ENCODE measurements at places on chromosomes 2 and 18. TPM values are rescaled to one million over a fixed set of nuclear protein-coding genes. Genes with fewer than 3 reads are reported as not detected.

PMAIP1 gene
- 11.3 TPM for total RNA-seq

ATP6V1B1 gene
- 0.39 TPM for total RNA-seq

CFAP65 gene
- 0.22 TPM for total RNA-seq

SCN7A gene
- total RNA-seq, result not detected

POU3F3 gene
- not detected for total RNA-seq

BOK gene
- 24.3 TPM for total RNA-seq

PGAP1 gene
- total RNA-seq, result 12.9 TPM

FEZ2 gene
- total RNA-seq, result 71.7 TPM

APLF gene
- total RNA-seq, result 11.4 TPM

TGFA gene
- total RNA-seq, result 0.91 TPM

STPG4 gene
- total RNA-seq, result 0.52 TPM

ZNF804A gene
- 0.11 TPM for total RNA-seq

TMEFF2 gene
- total RNA-seq, result not detected

IL1F10 gene
- total RNA-seq, result not detected

CLEC4F gene
- total RNA-seq, result not detected

ITGA6 gene
- total RNA-seq, result 10.2 TPM

BMP10 gene
- total RNA-seq, result not detected

ABHD1 gene
- total RNA-seq, result 0.22 TPM

SLC9A4 gene
- not detected for total RNA-seq

TFCP2L1 gene
- under 0.01 TPM for total RNA-seq

MFSD6 gene
- 8.9 TPM for total RNA-seq

SMAD7 gene
- 37.4 TPM for total RNA-seq

TWIST2 gene
- 9.2 TPM for total RNA-seq

ARHGEF33 gene
- total RNA-seq, result 1.2 TPM

TNFAIP6 gene
- total RNA-seq, result 572 TPM

LRP1B gene
- total RNA-seq, result 0.13 TPM

ANKMY1 gene
- total RNA-seq, result 8.4 TPM

SAG gene
- not detected for total RNA-seq

HOXD12 gene
- not detected for total RNA-seq

LYG1 gene
- 0.13 TPM for total RNA-seq

PAX3 gene
- 0.11 TPM for total RNA-seq

POTEC gene
- total RNA-seq, result not detected

CDKL4 gene
- total RNA-seq, result 3.7 TPM
